ENCODE measurements at places on chromosomes 12 and 14. TPM values are rescaled to one million over a fixed set of nuclear protein-coding genes. Genes with fewer than 3 reads are reported as not detected.
A peak's percentile ranks its signal among the peaks of the same experiment; 100 is the strongest.

GRCh38 chr12:96880220-96880619 is 26.8 kb upstream of the NEDD1 start:
- DNase-seq, result no peak

DNA sequence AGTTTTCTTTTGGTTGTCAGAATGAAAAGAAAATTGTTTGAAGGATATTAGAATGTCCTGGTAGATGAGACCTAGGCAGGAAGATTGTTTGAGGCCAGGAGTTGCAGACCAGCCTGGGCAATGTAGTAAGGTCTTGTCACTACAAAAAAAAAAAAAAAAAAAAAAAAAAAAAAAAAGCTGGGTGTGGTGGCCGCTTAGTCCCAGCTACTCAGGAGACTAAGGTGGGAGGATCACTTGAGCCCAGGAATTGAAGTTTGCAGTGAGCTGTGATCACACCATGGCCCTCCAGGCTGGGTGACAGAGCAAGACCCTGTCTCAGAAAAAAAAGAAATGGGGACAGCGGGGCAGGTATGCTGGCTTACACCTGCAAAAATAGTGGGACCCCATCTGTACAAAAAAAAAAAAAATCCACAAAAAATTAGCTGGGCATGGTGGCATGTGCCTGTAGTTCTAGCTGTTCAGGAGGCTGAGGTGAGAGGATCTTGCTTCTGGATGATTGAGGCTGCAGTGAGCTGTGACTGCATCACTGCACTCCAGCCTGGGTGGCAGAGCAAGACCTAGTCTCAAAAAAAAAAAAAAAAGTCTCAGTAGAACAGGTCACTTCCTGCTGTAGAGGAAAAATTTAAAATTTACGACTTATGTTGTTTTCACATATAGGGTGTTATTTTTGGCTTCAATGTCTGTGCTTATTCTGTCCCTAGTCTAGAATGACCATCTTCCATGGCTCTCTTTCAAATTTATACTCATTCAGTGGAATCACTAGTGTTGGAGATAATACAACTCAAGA is 70.7 kb downstream of the PPHLN1 start:
- no peak for DNase-seq

- DNase-seq, result no peak
Measured at GRCh38 chr12:120758798-120759590, 33.4 kb downstream of the ACADS start.

Gene SRP54
- total RNA-seq, result 73.6 TPM

DNA sequence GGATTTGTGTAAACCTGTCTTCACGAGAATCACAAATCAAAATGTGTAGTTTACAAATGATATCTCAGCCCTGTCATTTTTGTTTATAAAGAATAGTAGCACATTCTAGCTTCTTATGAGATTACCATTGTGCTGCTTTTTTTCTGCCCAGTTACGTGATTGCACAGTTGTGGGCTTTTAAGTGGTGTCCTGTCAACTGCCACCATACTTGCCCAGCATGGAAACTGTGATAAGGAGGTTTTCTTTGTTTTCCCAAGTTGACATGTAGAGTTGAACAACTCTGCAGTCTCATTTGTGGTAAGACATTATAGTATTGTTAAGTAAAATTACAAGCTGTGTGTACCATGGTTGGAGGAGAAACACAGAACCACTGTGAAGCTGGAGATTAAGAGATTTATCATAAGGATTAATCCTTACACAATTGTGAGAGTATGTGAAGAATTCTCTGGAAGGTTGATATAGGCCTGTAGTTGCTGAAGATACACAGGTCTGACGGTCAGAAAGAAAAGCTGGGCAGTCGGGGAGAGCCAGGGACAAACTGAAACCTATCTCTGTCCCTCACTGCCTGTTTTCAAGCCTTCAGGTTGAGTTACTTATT is 12.2 kb downstream of the CHURC1 start:
- DNase-seq, result no peak

- no peak for DNase-seq
Measured at GRCh38 chr12:29067430-29067829, 81.6 kb upstream of the FAR2 start.

DNA sequence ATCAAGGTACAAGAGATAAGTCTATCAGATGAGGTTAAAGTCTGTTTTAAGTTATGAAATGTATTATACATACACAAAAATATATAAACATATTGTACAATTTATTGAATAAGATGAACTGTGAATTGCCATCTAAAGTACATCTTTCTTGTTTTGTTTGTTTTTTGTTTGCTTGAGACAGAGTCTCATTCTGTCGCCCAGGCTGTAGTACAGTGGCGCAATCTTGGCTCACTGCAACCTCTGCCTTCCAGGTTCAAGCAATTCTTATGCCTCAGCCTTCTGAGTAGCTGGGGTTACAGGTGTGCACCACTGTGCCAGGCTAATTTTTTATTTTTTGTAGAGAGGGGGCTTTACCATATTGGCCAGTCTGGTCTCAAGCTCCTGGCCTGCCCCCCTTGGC is 10.0 kb upstream of the PPP4R3A start:
- no peak for DNase-seq

Gene MUCL1
- 0.84 TPM for total RNA-seq

GRCh38 chr12:87320724-87321123 is 708.5 kb downstream of the C12orf50 start:
- no peak for DNase-seq

GRCh38 chr14:59481871-59482540 is 2.2 kb downstream of the L3HYPDH start:
- DNase-seq, result no peak

Gene SCNN1A
- not detected for total RNA-seq

DNA sequence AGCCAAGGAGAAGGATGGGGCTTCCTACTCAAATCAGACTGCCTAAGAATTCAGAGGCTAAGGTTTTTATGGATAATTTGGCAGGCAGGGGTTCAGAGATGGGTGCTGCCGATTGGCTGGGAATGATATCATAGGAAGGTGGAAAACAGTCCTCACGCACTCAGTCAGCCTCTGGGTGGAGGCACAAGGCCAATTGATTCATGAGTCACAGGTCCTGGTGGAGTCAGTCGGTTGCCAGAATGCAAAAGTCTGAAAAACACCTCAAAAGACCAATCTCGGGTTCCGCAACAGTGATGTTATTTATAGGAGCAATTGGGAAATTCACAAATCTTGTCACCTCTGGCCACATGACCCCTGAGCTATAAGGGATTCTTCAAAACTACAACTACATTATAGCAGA is 105.5 kb downstream of the GXYLT1 start:
- no peak for DNase-seq

DNA sequence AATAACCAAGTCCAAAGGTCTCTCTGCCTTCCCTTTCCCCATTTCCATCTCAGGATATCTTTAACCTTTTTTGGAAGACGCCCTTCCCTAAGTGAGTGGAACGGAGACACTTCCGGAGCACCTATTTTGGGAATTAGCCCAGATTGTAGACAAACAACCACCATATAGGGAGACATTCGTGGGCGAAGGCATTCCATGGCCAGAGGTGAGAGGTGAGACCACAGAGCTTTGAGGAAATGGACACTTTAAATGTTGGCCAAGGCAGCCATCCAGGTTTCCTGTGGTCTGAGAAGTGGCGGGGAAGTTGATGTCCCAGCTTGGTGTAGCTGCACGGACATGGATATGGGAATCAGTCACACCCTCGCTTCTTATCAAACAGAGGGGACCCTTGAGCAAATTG is 69.4 kb upstream of the BDKRB2 start:
- DNase-seq, result no peak

- DNase-seq, result peak; percentile 70
Measured at GRCh38 chr12:119673634-119674033, 5.7 kb downstream of the PRKAB1 start.

Gene COX8C
- total RNA-seq, result not detected

Gene PTPN21
- total RNA-seq, result 0.21 TPM

- peak; percentile 89 for DNase-seq
Measured at GRCh38 chr14:76908834-76909233, 82.6 kb downstream of the LRRC74A start.

- no peak for DNase-seq
Measured at GRCh38 chr12:106280106-106280505, 22.4 kb upstream of the TCP11L2 start.

DNA sequence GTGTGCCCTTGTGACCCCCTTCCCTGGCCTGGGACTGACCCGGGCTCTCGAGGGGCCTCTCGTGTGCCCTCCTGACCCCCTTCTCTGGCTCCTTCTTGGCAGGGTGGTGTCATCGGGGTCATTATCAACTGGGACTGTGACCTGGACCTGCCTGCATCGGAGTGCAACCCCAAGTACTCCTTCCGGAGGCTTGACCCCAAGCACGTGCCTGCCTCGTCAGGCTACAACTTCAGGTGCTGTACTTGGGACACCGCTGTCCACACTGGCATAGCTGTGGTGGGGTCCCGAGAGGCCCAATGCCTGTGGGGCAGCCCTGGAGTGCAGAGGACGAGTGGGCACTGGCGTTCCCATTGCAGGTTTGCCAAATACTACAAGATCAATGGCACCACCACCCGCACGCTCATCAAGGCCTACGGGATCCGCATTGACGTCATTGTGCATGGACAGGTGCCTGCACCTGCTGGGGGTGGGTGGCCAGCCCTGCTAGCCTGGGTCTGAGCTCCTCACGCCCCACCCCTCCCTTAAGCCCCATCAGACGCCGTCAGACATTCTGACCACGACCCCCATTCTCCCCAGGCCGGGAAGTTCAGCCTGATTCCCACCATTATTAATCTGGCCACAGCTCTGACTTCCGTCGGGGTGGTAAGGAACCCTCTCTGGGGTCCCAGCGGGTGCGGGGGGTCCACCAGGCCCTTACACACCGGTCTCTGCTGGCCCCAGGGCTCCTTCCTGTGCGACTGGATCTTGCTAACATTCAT is 2.5 kb downstream of the P2RX2 start:
- DNase-seq, result no peak

- DNase-seq, result peak; percentile 73
Measured at GRCh38 chr12:48285751-48286650, 64.7 kb downstream of the ZNF641 start.

DNA sequence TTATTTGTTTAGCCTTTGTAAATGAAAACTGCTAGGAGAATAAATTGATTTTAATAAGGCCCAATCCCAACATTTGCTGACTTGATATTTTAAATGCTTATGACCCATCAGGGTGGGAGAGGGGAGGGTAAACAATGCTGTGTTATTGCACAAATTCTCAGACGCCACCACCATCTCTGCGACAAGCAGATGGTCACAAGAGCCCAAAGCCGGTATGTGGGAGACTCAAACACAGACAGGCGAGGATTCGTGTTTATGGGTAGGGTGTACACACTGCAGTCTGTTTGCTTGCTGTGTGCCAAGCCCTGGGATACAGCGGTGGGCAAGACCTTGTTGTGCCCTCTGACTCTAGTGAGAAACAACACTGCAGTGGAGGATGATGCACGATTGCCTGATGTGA is 39.2 kb upstream of the PWP1 start:
- DNase-seq, result no peak

- no peak for DNase-seq
Measured at GRCh38 chr12:100584256-100584655, 10.8 kb downstream of the GAS2L3 start.

Gene PLD4
- 0.07 TPM for total RNA-seq

Gene ENDOU
- total RNA-seq, result 0.09 TPM

DNA sequence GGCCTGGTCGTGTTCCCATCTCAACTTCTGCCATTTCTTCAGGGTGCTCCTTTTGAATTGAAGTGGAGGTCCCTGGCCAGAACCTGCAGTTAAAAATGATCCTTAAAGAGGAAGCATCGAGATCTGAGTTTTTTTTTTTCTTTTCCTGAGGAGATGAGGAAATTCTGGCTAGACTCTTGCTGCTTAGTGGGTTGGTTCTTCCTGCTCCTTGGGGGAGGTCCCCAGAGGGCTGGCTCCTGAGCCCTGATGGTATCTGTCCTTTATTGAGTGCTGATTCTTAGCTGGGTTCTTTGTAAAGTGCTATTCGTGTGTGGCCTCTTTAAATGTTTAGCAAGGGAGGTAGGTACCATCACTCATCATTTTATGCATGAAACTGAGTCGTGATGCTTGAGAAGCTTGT is 11.7 kb downstream of the PELI2 start:
- no peak for DNase-seq

Gene HOXC6
- total RNA-seq, result not detected
